AG20443 (cell line): ENCODE measurements at places on chromosomes 3 and 15.

DNA sequence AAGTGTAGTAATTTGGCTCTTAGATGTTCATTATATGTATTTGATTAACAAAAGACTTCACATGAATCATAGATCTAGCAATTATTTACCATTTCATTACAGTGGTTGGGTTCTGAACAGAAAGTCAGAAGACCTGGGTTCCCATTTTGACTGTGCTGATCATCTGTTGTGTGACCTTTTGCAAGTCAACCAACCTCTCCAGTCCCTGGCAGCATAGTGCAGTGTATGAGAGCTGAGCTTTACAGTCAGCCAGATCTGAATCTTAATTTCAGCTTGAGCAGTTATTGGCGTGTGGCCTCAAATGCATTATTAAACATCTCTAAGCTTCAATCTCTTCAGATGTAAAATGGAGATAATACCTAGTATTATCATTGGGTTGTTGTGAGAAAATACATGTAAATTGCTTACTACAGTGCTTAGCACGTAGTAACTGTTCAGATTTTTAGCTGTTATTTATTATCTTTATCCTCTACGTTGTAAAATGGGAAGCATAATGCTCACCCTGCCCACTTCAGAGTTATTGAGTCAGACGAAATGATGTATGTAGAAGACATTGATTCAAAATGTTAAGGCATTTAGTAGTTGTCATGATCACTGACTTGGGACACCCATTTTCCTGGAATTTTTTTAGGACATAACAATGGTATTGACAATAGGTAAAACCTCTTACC lies 104.0 kb downstream of the KLHL25 start:
- DNase-seq, result no peak

DNA sequence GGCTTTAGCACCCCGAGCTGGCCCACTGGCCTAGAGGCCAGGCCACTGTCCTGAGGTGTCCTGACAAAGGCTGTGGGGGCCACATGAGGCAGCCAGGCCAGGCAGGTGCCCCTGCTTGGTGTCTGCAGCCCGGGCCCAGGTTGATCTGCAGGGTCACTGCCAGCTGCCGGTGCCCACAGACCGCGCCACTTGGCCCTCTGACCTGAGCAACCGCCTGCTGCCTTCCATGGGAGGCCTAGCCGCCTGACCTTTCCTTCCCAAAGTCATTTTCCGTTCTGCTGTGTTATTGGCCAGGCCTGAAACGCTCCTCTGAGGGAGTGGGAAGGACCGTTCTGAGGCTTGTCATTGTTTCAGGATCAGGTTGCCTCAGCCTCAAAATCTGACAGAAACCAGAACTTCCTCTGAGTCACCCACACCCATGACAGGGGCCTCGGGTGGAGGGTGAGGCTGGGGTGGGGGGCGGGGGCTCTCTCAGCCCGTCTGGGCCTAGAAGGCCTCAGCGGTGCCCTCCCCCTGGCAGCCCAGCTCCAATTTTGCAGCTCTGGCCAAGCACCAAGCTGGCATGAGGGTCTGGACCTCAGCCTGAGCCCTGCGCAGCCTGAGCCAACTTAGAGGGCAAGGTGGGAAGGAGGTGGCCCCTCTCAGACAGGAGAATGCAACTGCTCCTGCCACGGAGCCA lies 140.7 kb upstream of the MEF2A start:
- peak; percentile 77 for DNase-seq

DNA sequence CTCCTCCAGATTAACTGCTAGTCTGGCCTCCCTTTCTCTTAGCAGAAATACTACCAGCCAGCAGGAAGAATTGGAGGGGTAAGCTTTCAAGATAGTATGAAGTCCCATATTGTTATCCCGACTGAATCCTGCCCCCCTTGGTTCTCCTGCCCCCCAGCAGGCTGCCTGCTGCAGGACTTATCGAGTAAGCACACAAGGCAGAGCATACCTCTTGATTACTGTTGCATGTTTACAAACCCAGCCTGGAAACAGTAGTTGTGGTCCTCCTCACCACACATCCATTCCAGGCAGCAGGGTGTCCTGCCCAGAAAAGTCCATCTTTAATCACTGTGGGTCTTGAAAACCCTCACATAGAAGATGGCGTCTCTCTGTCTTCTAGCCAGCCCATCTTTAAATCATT lies 66.8 kb upstream of the PPP2R3A start:
- DNase-seq, result no peak

DNA sequence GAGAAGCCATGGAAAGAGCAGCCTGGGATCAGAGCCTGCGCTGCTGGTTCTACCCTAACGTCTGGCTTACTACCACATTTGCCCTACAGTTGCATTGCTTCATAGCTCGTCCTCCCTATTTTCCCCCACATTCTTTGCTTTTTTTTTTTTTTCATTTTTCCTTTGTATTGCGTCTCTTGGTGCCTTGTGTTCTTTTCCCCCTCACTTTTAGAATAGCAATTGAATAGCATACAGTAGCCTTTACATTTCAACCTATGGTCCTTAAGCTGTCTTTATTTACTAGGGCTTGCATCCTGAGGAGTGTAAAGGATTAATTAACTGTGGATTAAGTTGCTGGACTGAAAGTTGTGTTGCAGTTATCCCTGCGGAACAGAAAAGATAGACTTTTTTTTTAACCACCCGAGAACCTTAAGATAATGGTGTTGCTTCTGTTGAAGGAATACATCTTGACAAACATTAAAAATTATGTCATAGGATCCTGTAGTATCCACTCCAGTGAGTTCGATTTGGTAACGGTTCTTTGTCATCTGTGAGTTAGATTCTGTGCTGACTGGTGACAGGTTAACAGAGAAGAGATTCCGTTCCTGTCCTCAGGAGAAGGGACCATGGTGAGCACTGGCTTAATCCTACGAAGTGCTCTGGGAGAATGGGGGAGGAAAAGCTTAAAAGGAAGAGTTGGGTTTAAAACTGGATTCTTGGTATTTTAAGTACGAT lies 417.4 kb upstream of the NAALADL2 start:
- DNase-seq, result peak; percentile 11

DNA sequence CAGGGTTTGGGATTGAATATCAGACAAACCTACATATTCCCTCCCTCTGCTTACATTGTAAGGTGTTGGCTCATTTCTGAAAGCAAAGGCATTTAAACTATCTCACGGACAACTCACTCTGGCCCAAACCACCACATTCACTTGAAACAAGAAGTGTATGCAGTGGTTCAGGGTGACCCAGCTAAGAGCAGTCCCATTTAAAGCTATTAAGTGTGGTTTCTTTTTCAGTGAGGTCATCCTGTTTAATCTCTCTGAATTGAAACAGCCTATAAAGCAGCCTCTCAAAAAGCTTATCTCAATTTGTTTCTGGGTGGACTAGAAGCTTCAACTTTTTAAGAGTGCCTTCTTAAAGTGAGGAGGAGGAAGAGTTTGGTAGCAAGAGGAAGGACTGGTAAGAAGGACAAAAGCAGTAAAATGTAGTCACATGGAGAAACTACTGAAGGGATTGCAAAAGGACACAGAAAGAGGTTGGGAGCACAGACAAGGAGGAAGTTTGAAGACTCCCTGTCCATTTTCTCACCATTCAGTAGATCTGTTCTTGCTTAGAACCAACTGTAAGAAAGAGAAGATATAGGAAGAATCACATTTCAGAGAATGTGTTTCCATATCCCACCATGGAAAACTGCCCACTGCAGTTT lies 151.6 kb downstream of the TMCO5A start:
- DNase-seq, result peak; percentile 37
